ENCODE measurements at places on chromosomes 7 and 10.

- DNase-seq: no peak
Measured at GRCh38 chr10:110859973-110860376, 11.8 kb upstream of the PDCD4 start.

- DNase-seq: no peak
Measured at GRCh38 chr10:11886851-11887250, 63.7 kb downstream of the PROSER2 start.

GRCh38 chr10:58431903-58432302, 46.7 kb downstream of the TFAM start:
- no peak for DNase-seq

- no peak for DNase-seq
Measured at GRCh38 chr10:17872191-17873091, 63.3 kb downstream of the MRC1 start.

DNA sequence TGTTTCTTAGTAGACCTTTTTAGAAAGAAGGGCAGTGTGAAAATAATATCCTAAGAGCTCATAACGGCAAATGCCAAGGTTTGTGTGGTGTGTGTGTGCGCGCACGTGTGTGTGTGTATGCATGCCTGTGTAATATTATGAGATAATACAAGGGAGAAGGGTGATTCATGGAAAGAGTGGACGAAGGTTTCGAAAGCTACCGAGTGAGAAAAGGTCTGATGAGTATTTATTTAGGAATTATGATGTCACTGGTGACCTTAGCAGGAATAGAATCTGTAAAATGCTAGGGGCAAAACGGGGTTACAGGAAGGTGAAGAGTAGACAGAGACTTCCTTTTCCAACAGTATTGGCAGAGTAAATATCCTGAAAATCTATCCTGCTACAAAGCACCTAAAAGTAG, 107.3 kb downstream of the AHR start:
- DNase-seq: no peak

DNA sequence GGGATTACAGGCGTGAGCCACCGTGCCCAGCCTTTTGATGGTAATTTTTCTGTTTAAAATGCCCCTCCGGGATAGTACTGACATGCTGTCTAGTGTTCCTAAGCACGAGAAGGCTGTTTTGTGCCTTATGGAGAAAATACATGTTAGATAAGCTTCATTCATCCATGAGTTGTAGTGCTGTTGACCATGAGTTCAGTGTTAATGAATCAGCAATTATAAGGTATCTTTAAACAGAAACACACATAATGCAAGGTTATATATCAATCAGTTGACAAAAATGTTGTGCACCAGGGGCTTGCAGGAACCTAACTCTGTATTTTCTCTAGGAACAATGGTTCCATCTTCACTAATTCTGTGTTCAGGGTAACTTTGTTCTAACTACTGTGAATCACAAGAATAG, 30.8 kb upstream of the HECW1 start:
- no peak for DNase-seq

DNA sequence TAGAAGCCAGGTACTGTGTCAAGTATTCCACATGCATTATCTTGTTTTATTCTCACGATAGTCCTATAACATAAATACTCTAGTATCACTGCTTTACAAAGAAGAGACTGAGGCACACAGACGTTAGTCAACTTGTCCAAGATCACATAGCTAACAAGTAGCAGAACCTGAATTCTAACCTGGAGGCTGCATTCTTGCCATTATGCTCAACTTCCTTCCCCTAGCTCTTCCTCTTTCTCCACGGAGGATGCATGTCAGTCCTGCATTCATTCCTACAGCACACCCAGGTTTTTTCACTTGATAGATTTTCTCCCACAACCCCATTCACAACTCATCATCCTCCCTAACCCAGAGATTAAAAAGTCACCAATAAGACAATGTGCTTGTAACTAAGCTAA, 388.5 kb upstream of the NFE2L3 start:
- DNase-seq: no peak

GRCh38 chr7:24714676-24715010, 42.6 kb downstream of the GSDME start:
- no peak for DNase-seq

- no peak for DNase-seq
Measured at GRCh38 chr7:73817121-73817520, 13.7 kb upstream of the CLDN4 start.

- peak; percentile 45 for DNase-seq
Measured at GRCh38 chr7:44565097-44565794, 8.5 kb downstream of the DDX56 start.

DNA sequence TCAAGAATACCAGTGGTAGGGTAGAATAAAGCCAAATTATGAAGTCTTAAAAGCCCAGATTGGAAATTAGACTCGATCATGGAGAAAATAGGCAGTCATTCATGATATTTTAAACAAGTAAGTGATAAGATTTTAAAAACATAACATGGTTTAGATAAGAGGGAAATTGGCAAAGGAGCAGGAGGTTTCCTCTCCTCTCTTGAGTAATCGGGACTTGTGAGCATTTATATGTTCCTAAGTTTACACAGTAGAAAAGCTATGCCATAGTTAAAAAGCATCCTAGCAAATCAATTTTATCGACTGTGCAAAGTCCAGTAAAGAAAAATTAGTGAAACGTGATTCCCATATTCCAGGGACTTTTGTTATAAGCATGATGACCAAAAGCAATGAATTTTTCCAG, 313.2 kb downstream of the AHR start:
- DNase-seq: no peak

DNA sequence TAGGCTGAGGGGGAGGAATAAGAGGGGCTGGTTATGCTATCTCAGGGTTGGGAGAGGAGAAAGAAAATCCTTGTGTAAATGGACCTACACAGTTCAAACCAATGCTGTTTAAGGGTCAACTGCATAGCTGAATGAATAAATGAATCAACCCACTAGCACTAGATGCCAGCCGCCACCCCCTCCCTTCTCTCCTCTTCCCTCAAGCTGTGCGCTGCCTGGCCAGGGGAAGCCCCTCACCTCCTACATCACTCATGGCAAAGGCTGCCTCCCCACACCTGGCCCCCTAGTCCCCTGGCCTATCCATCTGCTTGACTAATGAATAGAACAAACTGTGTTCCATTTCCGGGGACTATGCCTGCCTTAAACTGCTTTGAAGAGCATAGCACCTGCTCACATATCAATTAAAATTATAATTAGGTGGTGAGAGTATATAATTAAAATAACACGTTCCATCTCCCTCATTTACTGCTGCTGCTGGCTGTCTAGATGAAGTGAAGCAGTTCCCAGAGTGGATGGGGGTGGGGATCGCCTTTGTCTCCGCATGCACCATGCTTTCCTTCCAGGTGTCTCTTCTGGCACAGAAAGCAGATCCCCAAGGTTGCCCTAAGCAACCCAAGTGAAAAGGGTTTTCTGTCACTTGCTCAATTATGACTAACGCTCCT, 32.6 kb downstream of the GRID1 start:
- no peak for DNase-seq

- DNase-seq: no peak
Measured at GRCh38 chr7:130794619-130794922, 60.6 kb upstream of the KLF14 start.

- no peak for DNase-seq
Measured at GRCh38 chr7:44324481-44325200, 753 bp downstream of the CAMK2B start.

DNA sequence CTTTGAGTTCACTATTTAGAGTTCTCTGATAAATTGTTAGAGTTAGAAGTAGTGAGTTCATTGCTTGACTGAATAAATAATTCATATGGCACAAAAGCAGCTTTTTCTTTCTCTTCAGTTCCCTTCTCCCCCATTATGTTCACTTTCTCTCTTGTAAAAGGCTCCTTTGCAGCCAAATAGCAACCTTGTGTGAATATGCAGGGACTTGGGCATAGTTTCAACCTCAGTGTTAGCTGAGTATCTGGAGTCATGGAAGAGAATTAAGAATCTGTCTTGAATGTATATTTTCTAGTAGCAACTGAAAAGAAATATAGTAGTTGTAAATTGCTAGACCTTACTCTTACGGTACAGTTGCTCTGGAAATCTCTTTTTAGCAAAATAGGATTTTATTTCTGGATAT, 31.9 kb downstream of the ZEB1 start:
- DNase-seq: no peak

- DNase-seq: no peak
Measured at GRCh38 chr7:145497911-145498525, 618.6 kb upstream of the CNTNAP2 start.

DNA sequence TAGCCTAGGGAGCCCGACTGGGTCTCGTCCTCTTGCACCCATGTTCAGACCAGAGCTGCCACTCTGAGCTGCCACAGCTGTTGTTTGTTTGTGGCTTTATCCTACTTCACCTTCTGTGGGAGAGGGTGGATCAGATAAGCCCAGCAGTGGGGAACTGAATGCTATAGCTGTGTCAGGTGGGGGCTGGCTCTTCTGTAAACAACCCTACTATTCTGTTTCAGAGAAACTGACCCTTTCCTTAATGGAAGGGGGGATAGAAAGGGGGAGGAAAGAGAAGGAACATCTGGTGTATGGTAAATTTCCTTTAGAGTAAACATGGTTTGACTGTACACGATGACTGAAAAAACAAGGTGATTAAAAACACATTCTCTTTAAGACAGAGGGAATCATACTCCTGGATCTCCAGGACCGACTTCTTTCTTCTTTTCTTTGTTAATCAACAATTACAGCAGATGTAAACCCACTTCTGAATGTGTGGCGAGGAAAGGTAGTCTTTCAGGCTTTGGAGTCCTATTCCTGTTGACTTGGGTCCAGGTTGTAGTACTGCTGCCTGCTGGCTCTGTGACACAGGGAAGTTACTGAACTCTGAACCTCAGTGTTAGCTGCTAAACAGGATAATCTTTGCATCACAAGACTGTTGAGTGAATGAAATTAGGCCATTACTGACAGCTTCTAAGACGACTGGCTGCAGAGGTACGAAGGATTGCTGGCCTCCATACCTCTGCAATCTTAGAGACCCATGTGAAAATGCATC, 6.0 kb downstream of the PRXL2A start:
- no peak for DNase-seq

- DNase-seq: no peak
Measured at GRCh38 chr7:121832347-121832746, 40.6 kb upstream of the PTPRZ1 start.

GRCh38 chr7:129767120-129768015, 155.8 kb downstream of the NRF1 start:
- DNase-seq: no peak

- DNase-seq: no peak
Measured at GRCh38 chr7:26546508-26547053, 254.9 kb downstream of the SNX10 start.

DNA sequence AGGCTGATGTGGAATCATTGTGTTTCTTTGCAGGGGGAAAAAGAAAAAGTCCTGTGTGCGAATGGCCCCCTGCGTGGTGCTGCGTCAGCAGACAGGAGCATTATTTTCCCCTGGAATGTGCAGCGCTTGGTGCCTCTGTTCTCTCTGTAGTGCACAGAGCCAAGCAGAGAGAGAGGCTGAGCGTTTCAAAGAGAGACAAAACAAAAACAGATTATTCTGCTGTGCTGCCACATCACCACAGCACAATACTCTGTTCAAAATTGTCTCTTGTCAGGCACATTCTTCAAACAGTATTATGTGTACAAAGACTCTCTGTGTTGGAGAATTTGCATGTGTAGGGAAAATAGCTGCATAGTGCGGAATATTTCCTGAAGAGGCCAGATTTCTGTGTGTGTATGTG, 609.0 kb downstream of the SDK1 start:
- DNase-seq: no peak

DNA sequence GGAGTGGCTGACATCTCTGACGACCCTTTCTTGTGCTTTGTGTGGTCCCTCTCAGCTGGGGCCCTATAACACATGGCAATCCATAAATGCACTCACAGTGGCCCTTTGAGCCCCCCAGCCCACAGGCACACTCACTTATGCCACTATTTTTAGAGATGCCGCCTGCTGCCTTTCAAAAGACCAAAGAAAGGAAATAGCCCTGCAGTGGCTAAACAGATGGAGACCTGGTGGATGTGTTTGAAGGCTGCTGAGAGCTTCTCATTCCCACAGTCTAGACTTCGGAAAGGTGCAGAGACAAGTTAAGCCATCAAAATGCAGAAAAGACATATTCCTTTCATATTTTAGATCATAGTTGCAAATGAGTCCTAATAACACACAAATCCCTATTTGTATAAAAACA, 42.0 kb upstream of the PDZD8 start:
- DNase-seq: no peak

GRCh38 chr7:17067691-17068090, 185.9 kb upstream of the AGR3 start:
- DNase-seq: no peak

GRCh38 chr10:24958721-24959381, 6.4 kb upstream of the PRTFDC1 start:
- DNase-seq: no peak

- no peak for DNase-seq
Measured at GRCh38 chr10:75117995-75118394, 6.5 kb downstream of the SAMD8 start.

GRCh38 chr10:68871105-68871711, 29.9 kb upstream of the DDX50 start:
- no peak for DNase-seq

DNA sequence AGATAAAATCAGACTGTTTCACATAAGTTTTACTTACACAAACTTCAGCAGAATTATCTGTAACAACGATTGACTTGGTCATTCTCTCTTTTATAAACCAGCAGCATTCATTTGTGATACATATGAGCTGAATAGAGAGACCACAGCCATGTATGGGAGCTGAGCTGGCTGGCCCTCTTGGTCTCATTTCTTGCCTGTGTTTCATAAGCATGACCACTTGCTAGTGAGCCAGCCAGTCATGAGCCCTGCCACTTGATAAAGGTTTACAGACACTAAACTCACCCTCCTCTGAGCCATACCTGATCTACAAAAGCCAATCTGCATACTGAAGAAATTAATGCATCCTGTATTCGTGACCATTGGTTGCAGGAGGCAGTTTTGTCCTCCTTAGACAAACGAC, 82.1 kb downstream of the PKD1L1 start:
- no peak for DNase-seq

- DNase-seq: no peak
Measured at GRCh38 chr10:103734731-103735130, 120.6 kb downstream of the SH3PXD2A start.

GRCh38 chr7:41629711-41630111, 73.2 kb downstream of the INHBA start:
- no peak for DNase-seq

- no peak for DNase-seq
Measured at GRCh38 chr10:17958049-17958448, 6.3 kb downstream of the SLC39A12 start.

- no peak for DNase-seq
Measured at GRCh38 chr7:91137788-91138368, 126.4 kb upstream of the FZD1 start.

DNA sequence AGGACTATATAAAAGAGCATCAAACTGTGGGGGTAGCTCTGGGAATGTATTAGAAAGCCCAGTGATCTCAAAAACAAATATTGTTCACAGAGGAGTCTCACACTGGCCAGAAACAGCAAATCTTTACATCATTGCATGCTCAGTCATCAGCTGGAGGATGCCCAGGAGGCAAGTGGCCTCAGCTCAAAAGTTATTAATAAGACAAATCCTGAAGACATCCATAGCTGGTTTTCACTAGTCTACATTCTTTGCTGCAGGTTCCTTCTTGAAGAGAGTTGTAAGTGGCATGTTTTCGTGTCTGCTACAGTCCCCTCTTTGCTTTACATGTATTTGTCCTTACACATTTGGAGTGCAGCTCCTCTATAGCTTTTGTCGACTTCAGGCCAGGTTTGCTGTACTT, 8.6 kb upstream of the CCDC7 start:
- DNase-seq: no peak

Measured in activated CD8-positive, alpha-beta memory T cell treated with anti-CD3 and anti-CD28 coated beads for 1 hour (primary cell).